ENCODE measurements at places on chromosomes 3 and 15.

- no peak for DNase-seq
These were observed 15.0 kb downstream of the GATM start for GRCh38 chr15:45363334-45363733.

GRCh38 chr3:64741341-64741740 lies 53.5 kb upstream of the ADAMTS9 start:
- no peak for DNase-seq

- peak; percentile 22 for DNase-seq
These were observed 627 bp upstream of the FAM131A start for GRCh38 chr3:184336547-184337398.

GRCh38 chr3:127458696-127459604 lies 131.6 kb downstream of the TPRA1 start:
- peak; percentile 56 for DNase-seq

GRCh38 chr15:101813803-101814534 lies 2.0 kb downstream of the OR4F15 start:
- no peak for DNase-seq

DNA sequence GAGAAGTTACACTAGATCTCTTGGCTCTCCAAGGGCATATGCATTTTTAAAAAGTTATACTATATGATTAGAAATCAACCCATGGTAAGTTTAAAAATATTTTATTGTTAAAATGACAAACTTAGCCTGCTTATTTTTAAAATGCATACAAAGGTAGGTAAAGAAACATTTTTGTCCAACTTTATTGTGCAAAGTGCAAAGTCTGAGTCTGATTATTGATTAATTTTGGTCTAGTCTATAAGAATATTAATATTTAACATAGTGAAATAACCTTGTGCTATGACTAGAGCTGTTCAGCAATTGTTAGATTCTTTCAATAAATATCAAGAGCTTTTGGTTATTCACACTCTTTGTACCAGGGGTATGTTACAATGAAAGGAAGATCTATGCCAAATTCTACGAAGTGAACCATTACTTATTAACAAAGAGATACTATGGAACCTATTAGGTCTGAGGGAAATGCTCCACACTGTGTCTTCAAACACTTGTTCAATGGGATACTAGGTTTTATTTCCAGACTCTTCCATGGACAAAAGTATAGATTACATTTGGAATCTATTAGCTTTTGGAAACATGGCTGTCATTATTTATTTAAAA lies 70.4 kb downstream of the DIPK2A start:
- no peak for DNase-seq

- no peak for DNase-seq
These were observed 11.1 kb downstream of the ZBTB38 start for GRCh38 chr3:141379250-141379966.

DNA sequence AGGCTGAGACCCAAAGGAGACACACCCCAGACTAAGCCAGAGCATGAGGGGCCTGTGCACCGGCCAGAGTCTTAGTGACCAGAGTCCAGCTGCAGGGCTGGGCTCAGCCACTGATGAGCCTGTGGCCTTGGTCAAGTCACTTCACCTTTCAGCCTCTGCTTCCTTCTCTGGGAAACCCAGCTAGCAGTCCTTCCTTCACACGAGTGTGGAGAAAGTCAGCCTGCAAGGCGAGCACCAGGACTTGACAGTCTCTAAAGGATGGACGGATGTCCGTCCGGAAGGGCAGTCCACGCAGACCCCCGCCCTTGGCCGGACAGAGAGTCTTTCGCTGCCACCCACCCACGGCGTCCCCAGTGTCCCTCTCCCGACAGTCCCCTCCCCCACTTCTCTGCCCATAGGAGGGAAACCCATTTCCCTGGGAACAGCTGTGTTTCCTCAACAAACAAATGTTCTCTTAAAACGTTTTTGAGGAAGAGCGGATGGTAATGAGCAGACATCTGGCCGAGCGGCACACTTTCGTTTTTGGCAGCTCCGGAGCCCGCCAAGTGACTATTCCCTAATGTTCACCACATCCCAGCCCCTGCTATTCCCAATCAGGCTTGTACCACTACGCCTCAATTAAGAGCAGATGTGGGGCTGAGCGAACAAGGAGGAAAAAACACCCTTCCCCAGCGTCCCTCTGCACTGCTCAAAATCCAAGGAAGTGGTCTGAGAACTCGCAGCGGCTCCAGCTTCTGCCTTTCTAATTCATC lies 129.1 kb upstream of the SMAD3 start:
- DNase-seq = no peak

DNA sequence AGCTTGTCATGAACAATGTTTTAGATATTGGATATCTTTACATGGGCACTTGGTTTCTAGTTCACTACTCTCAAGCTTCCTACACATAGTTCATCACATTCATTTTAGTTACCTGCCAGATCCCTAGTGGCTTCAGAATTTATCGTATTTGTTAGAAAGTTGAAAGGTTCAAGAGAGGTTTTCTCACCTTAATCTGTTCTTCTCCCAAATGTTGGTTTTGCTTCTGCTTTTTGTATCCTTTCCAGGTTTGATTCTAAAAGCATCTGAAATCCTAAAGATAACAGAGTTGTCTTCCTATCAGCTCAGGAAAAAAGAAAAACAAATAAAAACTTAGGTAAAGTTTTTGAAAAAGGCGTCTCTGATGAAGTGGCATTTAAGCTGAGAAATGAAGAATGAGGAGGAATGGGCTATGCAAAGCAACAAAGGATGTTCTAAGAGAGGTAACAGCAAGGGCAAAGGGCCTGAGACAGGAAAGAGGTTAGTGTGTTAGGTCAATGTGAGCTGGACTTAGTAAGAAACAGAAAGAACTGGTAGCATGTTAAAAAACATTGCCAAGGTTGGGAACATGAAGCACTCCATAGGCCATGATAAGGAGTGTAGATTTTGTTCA lies 104.7 kb upstream of the CMC1 start:
- no peak for DNase-seq

DNA sequence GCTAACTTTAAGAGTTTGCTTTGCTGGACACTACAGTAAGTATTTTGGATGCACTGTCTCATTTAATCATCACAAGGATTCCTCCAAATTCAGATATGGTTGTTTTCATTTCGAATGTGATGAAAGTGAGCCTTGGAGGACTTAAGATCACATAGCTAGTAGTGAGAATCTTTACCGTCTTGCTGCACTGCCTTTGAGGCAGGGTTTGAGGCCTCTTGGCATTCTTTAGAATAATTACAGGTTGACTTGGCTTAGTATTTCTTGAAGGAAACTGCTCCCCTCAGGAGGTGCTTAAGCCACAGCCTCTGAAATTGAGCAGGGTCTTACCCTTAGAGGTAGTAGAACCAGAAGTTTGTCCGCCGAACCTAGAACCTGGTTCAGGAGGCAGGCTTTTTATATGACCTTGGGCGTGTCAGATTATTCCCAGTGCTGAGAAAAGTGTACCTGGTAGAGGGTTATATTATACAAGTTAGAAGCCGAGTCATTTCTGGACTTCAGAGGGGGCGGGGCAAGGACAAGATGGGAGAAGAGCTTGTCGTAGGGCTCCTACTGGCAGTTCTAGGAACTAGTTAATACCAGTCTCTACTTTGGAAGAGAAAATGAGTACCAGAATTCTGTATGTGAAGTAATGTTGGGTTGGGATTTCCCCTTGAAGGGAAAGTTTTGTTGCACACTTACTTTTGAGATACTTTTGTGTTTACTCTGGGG lies 1.1 kb downstream of the TFG start:
- DNase-seq = peak; percentile 61

DNA sequence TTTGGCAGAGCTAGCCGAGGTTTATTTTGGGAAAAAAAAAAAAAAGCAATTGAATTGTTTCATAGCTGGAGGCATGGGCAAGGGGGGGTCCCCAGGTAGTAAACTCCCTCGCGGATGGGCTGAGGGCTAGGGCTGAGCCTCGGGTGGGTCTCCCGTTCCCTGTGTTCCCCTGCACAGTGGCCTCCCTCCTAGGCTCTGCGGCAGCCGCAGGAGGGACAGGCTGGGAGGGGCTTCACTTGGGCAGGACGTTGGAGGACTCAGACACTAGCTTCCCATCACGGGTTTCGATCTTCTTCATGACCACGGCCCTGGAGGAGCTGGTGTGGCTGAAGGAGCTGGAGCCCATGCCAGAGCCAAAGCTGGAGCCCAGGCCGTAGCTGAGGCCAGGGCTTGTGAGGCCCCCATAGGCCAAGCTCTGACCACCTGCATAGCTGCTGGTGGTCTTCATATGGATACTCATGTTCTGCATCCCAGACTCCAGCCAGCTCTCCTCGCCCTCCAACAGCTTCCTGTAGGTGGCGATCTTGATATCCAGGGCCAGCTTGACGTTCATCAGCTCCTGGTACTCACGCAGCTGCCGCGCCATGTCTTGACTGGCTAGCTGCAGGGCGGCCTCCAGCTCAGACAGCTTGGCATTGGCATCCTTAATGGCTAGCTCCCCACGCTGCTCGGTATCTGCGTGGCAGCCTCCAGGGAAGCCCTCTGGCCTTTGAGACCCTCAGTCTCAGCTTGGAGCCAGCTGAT lies 64.0 kb upstream of the CDAN1 start:
- no peak for DNase-seq

- DNase-seq = peak; percentile 4
These were observed 98.8 kb downstream of the FGF7 start for GRCh38 chr15:49521802-49522201.

GRCh38 chr3:114867835-114868503 lies 279.1 kb downstream of the ZBTB20 start:
- DNase-seq = no peak

- DNase-seq = no peak
These were observed 848.8 kb upstream of the GBE1 start for GRCh38 chr3:82610236-82610635.

GRCh38 chr3:115098354-115099073 lies 48.6 kb downstream of the ZBTB20 start:
- no peak for DNase-seq

- no peak for DNase-seq
These were observed 20.2 kb downstream of the MYZAP start for GRCh38 chr15:57611938-57612337.

- DNase-seq = no peak
These were observed 42.4 kb downstream of the MAP2K1 start for GRCh38 chr15:66429117-66429516.

DNA sequence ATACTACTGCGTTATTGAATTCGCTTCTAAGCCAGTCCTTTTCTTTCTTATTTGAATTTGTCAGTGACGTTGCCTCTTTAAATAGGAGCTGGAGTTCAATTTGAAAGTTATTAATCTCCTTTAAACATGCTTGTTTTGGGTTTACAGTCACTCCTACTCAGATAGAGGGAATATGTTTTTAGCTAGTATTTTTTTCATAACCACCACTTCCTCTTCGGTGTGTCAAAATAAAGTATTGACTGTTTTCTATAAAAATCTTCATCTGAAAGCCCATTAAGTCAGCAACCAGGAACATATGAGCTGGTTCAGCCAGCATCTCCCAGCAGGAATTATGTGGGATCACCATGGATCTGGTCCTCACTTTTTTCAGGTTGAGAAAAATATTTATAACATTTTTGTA lies 772.9 kb downstream of the DIPK2A start:
- no peak for DNase-seq

DNA sequence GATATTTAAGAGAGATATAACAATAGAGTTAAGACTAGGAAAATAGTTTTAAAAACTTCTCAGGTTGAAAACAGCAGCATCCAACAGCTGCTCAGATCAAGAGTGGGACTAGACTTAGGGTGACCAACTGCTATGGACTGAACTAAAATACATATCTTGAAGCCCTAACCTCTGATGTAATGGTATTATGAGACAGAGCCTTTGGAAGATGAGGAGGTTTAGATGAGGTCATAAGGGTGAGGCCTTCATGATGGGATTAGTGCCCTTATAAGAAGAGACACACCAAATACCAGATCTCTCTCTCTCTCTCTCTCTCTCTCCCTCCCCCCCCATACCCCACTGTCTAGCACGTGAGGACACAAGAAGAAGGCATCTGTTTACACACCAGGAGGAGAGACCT lies 37.4 kb upstream of the GALNT15 start:
- DNase-seq = no peak

DNA sequence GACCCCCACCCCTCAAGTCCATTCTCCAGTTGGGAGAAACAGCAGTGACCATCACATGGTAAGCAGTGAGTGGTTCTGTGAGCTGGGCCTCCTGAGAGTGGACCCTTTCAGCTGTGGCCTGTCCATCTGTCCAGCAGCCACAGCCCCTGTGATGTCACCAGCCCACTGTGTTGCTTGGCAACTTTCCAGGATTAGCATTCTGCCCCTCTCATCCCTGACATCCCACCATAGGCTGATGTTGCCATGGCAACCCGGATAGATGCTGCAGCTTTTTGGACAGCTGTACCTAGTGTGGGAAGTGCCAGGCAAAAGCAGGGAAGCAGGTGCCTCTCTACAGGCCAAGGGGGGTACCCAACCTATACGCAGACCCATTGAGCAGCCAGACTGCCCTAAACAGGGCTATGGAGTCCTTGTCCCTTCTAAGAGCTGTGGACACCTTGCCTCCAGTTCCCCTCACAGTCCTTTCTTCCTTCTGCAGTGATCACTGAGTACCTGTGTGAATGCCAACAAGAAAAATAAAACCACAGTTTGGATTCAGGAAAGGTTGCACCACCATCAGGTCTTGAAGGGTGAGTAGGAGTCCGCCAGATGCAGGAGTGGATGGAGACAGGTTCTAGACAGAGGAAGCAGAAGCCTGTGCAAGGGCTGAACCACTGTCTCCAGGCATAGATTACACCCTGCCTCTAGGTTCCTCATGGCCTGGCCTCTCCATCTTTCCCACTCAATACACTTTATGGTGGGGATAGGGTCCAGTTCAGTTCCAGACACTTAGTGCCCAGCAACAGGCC lies at the start of gene DNAH1:
DNAH1 (plus strand) TSS at position 343 of the 788 bp plus-strand sequence. CDS start 6,124 bp downstream, outside the sequence.
- DNase-seq = no peak

DNA sequence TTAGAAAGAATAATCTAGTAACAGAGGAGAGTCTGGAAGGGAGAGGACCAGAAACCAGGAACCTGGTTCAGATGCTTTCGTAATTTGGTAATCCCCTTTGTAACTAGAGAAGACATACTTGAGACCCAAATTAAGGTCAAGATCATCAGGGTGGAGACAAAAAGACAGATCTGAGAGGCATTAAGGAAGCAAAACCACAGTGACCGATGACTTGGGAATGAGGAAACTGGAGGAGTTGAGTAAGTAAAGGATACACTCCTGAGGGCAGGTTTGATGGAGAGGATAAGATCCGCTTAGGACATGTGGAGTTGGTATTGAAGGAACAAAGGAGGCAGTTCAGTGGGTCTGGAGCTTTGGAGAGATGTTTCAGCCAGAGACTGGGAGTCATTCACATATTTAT lies 23.6 kb upstream of the BCL2A1 start:
- DNase-seq = no peak

DNA sequence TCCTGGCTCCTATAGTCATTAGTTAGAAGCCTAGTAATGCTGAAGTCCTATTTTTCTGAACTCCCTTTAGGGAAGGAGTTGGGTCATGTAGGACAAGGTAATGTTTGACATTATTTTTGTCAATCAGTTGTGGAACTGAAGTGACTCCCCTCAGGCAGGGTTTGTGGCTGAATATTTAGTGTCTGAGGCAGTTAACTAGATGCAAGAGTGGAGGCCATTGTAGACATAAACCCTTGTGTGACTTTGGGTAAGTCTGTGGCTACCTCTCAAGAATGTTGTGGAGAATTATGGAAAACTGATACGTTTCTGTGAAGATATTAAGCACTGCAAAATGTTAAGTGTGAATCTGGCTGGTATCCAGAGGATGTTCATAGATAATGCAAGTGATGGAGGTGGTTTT lies 125.2 kb upstream of the PHLDB2 start:
- no peak for DNase-seq
